Neuronal stem cell (in vitro differentiated cells): ENCODE measurements at places on chromosomes 12 and 14.

DNA sequence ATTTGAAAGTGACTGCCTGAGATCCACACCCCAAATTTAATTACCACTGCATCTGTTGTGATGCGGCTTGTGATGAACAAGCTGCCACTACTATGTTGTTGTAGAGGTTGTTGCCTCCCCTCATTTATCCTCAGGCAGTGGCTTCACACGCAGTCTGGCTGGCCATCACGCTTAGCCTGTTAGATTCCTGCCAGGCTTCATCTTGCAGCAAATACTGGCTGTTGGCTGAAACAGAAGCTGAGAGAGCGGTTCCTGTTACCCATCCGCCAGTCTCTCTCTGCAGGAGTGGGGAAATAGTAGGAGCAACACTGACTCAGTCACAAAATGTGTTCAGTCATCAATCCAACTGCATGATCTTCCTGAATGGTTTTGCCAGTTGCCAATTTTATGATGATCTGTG lies 934.4 kb downstream of the FLRT2 start:
- no peak for DNase-seq

- no peak for DNase-seq
These were observed 217.3 kb downstream of the MON2 start for GRCh38 chr12:62683776-62684569.

- no peak for DNase-seq
These were observed 30.3 kb downstream of the PIGH start for GRCh38 chr14:67569651-67570290.

DNA sequence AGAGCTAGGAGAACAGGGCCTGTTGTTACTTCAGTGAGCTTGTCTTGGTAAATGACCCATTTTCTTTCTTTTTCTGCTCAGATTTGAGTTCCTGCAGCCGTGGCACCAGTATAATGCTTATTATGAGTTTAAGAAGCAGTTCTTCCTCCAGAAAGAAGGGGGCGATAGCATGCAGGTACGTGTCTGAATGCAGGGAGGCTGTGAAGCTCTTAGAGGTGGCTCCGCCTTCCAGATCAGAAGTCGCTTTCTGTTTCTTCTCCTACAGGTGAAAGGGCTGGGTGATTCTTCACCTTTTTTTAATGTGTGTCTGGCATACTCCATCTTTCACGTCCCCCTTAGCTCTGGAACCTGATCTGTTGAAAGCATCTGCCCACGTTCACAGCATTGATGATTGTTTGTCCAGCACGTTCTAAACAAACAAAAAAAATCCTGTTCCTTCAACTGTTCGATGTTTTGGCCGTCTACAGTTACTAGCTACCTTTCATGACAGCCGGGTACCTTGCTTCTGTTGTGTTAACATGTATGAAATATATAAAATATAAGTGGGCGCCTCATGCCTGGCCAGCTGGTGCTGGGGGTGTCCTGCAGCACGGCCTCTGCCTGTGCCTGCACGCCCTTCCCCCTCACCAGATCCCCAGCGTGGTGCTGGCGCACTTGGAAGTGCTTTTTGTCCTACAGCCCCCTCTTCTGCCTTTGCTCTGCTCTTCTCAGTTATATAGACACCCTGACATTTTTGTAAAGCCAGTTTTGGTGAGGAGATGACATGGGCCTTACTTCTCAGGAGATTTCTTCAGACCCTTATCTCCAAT lies 44.6 kb downstream of the SFSWAP start:
- no peak for DNase-seq

- DNase-seq: no peak
These were observed 75.3 kb upstream of the SYT10 start for GRCh38 chr12:33514893-33515292.

DNA sequence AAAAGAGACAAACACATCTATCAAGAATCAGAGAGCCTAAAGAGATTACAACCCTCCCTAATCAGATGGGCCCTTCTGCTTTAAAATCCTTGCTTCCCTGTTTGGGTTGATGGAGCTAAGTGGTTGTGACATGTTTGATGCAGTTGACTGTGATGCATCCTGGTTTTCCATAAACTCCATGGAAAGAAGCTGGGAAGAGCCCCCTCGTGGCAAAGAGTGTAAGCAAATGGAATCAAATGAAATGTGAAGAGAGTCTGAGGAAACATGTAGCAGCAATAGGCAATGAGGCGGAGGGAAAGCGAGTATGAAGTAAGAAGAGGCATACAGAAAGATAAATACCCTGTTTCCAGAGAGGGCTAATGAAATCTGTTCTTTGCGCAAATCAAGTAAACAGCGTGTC lies 70.4 kb upstream of the SLCO1C1 start:
- peak; percentile 18 for DNase-seq

DNA sequence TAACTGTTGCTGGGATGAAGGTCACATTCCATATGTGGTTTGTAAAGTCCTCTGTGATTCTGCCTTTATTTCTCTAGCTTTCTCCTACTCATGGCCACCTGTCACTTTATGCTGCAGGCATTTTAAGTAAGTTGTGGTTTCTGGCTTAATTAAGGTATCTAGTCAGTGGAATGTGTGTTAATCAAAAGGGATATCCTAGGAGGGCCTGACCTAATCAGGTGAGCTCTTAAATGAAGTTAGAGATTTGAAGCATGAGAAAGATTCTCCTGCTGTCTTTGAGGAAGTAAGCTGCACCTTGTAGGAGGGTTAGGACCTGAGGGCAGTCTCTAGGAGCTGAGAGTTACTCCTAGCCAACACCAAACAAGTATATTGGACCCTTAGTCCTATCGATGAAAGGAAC lies 90.3 kb downstream of the ETNK1 start:
- DNase-seq: no peak

GRCh38 chr12:70157099-70157498 lies 86.1 kb upstream of the CNOT2 start:
- DNase-seq: peak; percentile 8

DNA sequence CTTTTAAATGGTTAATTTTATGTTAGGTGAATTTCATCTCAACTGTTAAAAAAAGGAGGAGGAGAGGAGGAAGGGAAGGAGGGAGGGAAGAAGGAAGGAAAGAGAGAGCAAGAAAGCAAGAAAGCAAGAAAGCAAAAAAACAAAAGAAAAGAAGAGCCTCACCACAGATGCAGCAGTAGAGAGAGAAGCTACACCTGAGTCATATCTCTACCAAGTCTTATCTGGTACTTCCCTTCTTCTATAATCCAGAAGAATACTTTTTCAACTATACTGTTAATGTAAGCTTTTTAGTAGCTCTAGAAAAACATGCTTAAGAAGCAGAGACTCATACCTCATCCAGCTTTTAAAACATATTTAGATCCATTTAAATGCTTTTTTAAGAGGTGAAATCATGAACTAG lies 5.6 kb upstream of the IL26 start:
- DNase-seq: no peak

- peak; percentile 9 for DNase-seq
These were observed 34.8 kb downstream of the HIGD1C start for GRCh38 chr12:50986966-50987737.

- no peak for DNase-seq
These were observed 2.2 kb downstream of the IFNG start for GRCh38 chr12:68157380-68157779.
